CD4-positive, alpha-beta T cell treated with Interleukin-2 at 100 ng/mL for 4 hours (primary cell): ENCODE measurements at places on chromosomes 6 and 20.

- no peak for DNase-seq
Measured at GRCh38 chr20:24034820-24035219, 46.2 kb upstream of the GGTLC1 start.

- DNase-seq, result no peak
Measured at GRCh38 chr6:3825851-3826581, 23.2 kb upstream of the FAM50B start.

- DNase-seq, result no peak
Measured at GRCh38 chr6:109453594-109454495, 1.7 kb downstream of the MICAL1 start.

- no peak for DNase-seq
Measured at GRCh38 chr6:159056003-159056402, 11.2 kb upstream of the TAGAP start.

DNA sequence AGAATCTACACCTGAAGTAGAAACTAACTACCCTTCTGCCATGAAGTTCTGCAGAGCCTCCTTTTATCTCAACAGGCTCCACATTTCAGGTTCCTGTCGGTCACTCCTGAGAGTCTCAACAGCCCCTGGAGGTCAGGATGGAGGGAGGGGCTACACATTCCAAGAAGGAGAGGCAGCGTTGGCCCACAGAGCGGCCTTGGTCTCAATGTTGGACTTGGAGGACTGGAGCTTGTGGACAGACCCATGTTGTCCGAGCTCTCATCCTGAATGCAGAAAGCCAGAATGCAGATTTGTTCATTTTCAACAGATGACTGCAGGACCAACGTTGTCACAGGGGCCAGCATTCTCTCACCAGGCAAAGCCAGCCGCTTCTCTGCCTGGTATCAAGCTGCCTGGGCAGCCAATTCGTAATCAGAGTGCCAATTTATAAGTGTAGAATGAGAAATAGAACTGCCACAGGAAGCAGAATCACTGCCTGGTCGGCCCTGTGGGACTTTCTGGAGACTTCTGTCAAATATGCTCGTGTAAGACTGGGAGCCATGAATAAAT, 212.5 kb upstream of the SNX9 start:
- DNase-seq, result no peak
